ENCODE measurements at places on chromosomes 4 and X.

GRCh38 chrX:68190799-68191198 lies 242.5 kb downstream of the OPHN1 start:
- DNase-seq = no peak

DNA sequence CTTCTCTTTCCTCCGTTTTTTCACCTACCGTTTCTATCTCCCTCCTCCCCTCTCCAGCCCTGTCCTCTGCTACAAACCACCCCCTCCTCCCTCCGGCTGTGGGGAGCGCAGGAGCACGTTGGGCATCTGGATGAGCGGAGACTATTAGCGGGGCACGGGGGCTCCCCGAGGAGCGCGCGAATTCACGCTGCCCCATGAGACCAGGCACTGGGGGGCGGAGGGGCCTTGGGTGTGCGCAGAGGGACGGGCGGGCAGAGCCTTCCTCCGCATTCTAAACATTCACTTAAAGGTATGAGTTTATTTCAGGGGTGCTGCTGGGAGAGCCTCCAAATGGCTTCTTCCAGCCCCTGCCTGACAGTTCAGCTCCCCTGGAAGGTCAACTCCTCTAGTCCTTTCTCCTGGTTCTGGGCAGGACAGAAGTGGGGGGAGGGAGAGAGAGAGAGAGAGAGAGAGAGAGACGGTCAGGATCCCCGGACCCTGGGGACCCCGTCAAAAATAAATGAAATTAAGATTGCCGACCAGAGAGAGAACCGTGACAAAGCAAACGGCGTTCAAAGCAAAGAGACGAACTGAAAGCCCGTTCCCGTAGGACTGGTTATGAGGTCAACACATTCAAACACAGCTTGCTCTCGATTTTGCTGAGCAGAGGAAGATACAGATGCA lies 5.0 kb downstream of the SHOX start:
- no peak for DNase-seq

DNA sequence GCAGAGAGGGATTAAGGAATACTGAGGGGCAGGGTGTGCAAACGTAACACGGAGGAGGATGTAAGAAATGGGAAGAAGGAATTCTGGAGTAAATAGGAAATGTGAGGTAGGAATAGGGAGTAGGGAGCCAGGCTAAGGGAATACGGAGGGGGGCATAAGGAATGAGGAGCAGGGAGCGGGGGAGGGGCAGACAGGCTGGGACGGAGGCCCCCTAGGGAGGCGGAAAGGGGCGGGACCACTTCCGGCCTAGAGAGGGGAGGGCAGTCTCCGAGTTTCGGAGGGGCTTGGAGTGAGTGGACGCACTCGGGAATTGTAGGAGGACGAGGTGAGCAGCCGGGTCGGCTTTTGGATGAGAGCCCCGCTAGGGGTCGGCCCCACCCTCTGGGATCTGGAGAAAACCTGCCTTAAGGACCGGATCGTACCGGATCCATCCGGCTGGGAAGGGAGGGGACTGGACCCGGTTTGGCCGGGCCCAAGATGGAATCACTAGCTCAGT lies 612 bp downstream of the MAGED2 start:
- DNase-seq = no peak

- no peak for DNase-seq
These were observed 263.0 kb upstream of the ZFP42 start for GRCh38 chr4:187732524-187732923.

GRCh38 chr4:165448700-165449099 lies 69.9 kb downstream of the CPE start:
- no peak for DNase-seq

DNA sequence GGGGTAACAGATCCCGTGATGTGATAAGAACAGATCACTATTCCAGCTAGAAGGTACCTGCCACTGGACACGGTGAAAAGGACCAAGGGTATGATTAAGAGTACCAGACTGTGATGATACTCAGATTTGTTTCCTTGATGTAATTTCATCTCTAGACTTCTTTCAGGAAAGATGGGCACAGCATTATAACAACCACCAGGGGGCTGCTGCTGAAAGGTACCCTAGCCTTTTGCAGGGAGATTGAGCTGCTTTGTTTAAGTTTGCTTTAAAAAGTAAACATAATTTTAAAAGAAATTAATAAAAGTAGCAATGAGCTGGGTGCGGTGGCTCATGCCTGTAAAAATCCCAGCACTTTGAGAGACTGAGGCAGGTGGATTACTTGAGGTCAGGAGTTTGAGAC lies 145.4 kb downstream of the EMCN start:
- DNase-seq = peak; percentile 43

GRCh38 chr4:77015390-77015789 lies 60.4 kb downstream of the CCNI start:
- no peak for DNase-seq

DNA sequence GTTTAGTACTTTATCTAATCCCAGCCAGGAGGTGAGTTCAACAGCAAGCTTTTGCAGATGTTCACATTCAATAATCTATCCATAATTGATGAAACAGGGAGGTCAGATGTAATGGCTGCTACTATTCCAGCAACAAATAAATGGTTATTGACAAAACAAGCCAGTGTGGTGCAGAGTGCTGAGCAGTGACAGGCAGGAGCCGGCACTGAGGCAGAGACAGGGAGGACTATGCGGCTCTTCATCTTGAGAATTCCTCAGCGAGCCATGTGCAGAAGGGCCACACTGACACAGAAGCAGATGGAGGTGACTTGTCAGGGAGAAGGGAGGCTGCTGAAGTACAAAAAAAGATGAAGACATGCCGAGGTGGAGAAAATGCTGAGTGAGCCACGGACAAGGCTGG lies 98.3 kb downstream of the TTC29 start:
- no peak for DNase-seq

DNA sequence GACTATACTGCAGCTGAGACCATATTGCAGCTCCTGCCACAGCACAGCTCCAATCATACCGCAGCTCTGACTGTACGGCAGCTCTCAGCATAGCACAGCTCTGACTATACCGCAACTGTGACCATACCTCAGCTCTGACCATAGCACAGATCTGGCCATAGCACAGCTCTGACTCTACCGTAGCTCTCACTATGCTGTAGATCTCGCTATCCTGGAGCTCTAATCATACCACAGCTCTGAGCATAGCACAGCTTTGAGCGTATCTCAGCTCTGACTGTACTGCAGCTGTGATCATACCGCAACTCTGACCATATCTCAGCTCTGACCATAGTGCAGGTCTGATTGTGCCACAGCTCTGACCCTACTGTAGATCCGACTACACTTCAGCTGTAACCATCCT lies 139.2 kb downstream of the ASMT start:
- no peak for DNase-seq

DNA sequence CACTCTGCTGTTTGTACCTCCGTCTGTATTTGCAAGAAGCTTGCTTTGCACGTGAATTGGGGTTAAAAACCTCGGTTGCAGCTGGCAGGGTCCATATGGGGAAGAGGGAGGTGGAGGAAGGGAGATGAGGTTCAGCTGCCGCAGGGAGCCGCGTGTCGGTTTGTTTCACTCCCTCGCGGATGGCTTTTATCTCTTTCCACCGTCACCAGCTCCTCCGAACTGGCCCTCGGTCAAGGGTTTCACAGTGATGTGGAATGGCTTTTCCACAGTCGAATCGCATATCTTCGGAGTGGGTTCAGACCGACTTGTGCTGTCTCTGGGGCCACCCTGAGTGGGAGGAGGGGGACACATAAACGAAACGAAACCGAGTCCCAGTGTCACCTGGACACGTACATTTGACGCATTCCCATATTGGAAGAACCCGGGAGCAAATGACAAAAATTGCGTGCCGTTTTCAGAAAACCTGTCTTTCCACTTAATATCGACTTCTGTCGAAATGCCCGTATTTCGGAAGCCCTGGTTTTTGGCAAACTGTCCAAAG lies 929 bp downstream of the ZBTB33 start:
- DNase-seq = peak; percentile 74

DNA sequence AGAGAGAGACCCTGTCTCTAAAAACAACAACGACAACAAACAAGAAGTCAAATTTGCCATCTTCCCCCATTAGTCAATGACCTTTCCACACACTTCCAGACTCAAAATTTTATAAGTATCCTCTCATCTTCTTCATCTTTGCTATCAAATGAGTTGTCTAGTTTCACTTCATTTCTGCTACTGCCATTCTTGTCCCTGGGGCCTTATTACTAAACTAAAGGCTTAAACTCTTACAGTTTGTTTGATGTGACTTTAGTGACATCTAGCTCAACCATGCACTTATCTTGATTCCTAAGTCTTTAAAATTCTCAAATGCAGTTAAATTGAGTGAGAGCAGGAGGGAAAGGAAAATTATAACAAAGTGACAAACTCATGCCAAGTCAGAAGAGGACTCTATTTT lies 271.8 kb upstream of the GK2 start:
- no peak for DNase-seq

GRCh38 chrX:153908219-153908860 lies 3.9 kb downstream of the AVPR2 start:
- no peak for DNase-seq

DNA sequence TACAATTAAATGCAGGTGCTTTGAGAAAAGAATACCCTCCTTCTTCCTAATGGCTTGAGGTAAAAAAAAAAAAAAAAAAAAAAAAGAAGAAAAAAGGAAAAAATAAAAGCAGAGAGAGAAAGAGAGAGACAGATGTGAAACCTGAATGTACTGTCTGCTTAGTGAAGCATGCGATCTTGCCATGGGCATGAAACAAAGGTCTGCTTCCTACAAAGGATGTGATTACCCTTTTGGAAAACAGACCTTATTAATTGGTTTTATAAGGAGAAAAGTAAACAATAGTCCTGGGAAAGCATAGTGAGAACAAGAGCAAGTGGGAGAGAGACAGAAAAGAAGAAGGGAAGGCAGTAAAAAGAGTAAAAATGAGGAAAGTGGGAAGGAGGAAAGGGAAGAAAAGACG lies 526.1 kb upstream of the PABPC4L start:
- DNase-seq = no peak

- DNase-seq = peak; percentile 5
These were observed 75.2 kb downstream of the ARHGEF38 start for GRCh38 chr4:105627620-105628019.

DNA sequence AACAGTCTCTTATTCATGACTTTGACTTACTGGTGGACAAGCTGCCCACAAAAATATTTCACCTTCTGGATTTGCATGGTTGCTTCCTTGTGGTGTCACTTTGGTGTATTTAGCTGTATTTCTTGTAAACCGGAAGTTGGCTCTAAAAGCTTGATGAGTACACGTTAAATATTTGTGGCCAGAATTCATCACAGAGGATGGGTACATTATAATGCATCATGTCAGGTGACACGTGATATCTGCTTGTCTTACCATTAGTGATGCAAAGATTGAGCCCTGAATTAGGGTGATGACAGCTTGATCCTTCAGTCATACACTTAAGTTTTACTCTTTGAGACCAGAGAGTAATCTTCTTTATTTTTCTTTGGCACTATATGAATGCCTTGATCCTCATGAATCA lies 188.3 kb upstream of the RPS6KA3 start:
- no peak for DNase-seq

GRCh38 chrX:56763556-56764152 lies 34.6 kb downstream of the NBDY start:
- DNase-seq = no peak

DNA sequence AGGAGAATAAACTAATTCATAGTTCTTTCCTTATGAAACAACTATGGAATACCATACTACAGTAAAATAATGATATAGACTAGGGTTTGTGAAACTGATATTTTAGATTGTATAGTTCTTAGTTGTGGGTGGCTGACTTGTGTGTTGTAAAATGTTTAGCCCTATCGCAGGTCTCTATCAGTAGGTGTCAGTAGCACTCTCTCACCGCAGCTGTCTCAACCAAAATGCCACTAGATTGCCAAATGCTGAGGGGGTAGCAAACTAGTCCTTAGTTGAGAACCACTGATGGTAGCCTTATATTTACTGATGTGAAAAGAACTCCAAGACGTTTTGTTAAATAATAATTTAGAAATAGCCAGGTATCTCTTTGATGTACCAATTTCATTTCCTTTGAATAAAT lies 48.1 kb downstream of the RHOXF2B start:
- no peak for DNase-seq

- DNase-seq = peak; percentile 91
These were observed 1477.0 kb downstream of the PCDH7 start for GRCh38 chr4:32196950-32197688.

- no peak for DNase-seq
These were observed 99.2 kb downstream of the NSUN7 start for GRCh38 chr4:40848940-40849339.

DNA sequence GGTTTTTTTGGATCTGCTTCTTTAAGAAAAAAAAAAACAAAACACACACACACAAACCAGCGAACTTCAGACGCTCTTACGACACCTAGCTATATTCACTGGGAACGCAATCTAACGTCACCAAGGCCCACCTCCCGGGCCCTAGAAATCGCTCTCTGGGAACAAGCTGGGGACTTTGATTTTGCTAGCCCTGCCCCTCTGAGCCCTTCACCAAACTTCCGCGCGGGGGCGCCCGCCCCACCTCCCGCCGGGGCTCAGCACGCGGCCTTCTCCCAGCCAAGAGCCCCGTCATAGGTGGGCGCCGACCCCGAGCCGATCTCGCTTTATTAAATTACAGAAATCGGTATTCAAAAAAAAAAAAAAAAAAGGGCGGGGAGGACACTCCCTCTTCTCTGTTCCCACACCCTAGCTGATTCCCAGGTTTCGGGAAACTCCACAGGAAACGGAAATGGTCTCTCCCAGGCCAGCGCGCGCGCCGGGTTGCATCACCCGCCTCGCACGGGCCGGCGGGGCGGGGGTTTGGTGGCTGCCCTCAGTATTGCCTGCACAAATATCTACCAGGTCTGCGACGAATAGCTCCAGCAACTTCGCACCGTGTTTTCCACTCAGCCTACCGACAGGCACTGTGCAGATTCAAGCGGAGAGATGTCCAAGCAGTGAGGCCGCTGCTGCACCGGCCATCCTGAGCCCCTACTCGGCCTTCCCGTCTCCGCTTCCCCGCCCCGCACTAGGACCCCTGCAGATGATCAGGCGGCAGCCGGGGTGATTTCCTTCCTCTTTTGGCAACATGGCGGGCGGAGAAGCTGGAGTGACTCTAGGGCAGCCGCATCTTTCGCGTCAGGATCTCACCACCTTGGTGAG lies at the start of gene EIF2S3:
EIF2S3 (plus strand) TSS at position 775 of the 861 bp plus-strand sequence; CDS start at position 788, 13 bp downstream.
- peak; percentile 96 for DNase-seq

DNA sequence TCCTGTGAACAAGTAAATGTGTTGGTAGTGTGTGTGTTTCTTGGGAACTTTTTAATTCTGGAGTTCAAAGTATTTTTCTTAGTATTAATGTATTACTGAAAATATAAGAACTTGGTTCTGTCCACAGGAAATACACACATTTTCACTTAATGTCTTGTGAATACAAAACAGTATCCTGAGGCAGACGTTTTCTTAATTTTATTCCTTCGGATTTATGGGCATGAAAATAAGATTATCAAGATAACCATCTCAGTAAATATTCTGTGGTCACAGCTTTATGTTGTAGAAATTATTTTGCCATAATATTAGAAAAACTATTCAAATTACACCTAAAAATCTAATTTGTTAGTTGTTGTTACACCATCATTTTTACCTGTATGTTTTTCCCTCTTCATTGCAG lies 29.8 kb downstream of the NFKB1 start:
- no peak for DNase-seq

- DNase-seq = no peak
These were observed 348.8 kb downstream of the CCSER1 start for GRCh38 chr4:90476019-90476418.

Data from DMS53 (cell line).